ENCODE measurements at places on chromosomes 3 and 15.
A peak's percentile ranks its signal among the peaks of the same experiment; 100 is the strongest.

- DNase-seq: no peak
Measured at GRCh38 chr15:58568157-58568571, 136.4 kb downstream of the LIPC start.

GRCh38 chr15:67465196-67465952 lies 55.6 kb upstream of the C15orf61 start:
- DNase-seq: no peak

DNA sequence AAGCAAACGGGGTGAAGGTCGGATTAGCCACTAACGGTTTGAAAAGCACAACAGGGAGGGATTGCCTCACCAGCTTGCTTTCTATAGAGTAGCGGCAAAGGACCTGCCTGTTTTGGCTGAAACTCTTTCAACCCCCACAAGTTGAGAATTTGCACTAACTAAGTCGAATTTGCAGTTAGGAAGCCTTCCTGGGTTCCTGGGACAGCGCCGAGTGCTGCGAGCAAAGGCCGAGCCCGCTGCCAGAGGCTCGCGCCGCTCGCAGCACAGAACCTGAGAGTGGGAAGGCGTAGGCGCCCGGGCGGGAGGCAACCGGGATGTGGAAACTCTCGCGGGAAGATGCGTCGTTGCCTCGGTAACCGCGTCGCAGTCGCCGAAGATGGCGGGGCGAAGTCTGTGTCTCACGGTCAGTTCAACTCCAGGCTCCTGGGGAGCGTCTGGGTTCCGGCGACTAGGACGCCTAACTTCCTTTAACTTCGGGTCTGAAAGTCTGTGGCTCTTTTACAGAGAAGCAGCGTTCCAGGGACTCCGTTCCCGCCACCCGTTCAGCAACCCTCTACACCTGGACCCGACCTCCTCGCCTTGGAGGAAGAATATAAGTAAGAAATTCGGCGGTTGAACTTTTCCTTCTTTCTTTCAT lies at the start of gene TEX9:
TSS of gene TEX9 (plus strand) at position 352 of the 637 bp plus-strand sequence. CDS start at position 377, 25 bp downstream.
- DNase-seq: peak; percentile 88

DNA sequence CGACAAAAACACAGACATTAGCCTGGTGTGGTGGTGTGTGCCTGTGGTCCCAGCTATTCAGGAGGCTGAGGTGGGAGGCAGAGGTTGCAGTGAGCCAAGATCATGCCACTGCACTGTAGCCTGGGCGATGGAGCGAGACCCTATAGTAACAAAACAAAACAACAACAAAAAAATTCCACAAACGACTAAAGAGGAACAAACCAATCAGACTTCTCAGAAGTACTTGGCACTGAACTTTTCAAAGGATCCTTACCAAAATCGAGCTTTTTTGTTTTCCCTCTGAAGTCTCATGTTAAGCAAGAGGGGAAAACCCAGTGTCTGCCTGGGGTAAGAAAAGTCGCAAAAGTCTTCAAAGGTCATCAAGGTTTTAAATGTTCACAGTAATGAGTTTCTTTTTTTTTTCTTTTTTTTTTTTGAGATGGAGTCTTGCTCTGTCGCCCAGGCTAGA lies 30.1 kb upstream of the TFRC start:
- no peak for DNase-seq

- DNase-seq: peak; percentile 66
Measured at GRCh38 chr15:74317820-74318375, 49.5 kb downstream of the CYP11A1 start.

GRCh38 chr3:18393906-18394305 lies 31.2 kb downstream of the SATB1 start:
- no peak for DNase-seq
